ENCODE measurements at places on chromosomes 2 and 18. TPM values are rescaled to one million over a fixed set of nuclear protein-coding genes. Genes with fewer than 3 reads are reported as not detected.

DNA sequence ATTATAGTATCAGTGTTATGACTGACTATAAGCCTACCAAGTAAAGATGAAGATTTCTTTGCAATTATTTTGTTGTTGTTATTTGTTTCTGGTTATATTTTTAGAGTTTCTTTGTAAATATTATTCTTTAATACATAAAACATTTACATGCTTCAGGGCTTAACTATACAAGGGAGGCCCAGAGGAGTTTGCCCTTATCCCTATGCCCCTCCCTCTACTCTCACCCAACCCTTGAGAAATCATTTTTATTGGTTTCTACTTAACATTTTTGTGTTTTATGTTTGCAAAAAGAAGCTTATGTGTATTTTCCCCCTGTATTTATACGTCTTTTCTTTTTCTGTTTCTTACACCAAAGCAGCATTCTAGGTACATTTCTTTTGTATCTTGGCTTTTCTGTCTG, 30.5 kb downstream of the MRPS9 start:
- no peak for DNase-seq

DNA sequence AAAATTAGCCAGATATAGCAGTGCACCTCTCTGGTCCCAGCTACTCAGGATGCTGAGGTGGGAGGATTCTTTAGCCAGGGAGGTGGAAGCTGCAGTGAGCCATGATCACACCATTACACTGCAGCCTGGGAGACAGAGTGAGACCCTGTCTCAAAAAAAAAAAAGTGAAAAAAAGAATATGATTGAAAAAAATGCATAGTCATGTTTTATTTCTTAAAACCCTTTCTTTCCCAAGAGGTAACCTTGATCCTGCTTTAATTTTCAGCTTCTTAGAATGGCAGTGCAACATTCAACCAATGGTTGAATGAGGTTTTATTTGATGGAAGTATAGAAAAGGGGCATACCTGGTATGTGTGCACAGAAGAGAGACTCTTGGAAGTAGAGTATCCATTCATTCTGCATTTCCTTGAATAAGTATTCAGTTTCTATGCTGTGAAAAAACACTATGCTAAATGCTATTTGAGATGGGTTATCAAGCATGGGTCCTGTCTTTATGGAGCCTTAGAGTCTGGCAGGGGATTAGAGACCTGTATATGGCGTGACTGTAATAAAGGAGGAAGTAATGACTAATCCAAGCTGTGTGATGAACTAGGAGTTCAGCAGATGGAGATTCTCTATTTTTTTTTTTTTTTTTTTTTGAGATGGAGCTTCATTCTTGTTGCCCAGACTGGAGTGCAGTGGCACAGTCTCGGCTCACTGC, 146.3 kb downstream of the WDSUB1 start:
- DNase-seq = no peak

DNA sequence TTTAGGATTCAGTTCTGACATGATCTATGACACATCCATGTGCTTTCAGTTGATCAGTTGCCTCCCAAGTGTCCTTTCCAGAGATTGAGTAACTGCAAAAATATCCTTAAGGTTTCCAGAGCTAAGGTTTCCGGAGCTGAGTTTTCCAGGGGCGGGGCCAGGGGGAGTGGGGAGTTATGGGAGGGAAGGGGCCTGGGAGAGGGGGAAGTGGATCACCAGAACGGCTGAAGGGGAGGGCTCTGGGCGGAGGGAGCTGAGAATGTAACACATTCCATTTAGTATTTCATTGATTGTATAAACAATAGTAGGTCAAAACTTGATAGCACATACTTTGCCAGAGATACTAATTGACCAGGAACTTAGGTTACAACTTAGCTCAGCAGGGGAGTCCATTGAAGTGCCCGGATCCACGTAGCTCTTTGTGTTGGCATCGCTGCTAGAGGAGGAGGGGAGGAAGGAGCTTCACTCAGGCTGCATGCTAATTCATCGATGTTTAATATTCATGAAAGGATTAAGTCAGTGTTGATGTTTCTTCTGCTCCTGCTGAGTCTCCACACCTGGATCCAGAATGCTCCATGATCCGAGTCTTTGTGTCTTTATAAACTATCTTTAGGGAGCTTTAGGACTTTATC, 289.8 kb downstream of the ALPK2 start:
- DNase-seq = peak; percentile 62

- no peak for DNase-seq
These were observed 120.8 kb upstream of the STK17B start for GRCh38 chr2:196291873-196292800.

DNA sequence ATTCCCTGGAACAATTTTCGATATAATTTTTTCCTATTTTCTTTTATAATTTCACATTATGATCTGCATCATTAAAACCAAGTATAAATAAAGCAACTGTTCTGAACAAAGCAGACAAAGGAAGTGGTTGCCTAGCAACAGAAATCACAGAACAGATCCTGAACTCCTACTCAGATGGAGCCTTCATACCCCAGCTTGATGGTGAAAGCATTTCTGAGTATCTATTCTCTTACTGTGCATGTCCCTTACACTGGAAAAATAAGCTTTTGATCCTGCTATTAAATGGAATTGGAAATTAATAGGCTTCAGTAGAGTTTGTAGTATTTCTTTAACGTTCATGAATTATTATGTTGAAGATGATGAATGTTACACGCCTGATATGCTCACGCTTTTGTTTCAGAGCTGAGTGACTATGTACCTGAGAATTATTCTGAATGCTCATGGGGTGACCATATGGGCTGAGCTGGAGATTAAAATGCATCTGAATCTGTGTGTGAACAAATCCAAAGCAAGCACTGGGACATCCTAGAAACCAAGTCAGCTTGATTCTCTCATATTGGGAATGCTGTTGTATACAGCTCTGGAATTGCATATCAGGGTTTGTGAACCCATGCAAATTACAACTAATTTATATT, 254.0 kb downstream of the KCNJ3 start:
- DNase-seq = no peak

GRCh38 chr2:136651456-136652010, 113.8 kb upstream of the THSD7B start:
- no peak for DNase-seq

GRCh38 chr2:237717366-237718276, 81.0 kb upstream of the RBM44 start:
- DNase-seq = no peak

- no peak for DNase-seq
These were observed 71.4 kb downstream of the GALR1 start for GRCh38 chr18:77320971-77321559.

DNA sequence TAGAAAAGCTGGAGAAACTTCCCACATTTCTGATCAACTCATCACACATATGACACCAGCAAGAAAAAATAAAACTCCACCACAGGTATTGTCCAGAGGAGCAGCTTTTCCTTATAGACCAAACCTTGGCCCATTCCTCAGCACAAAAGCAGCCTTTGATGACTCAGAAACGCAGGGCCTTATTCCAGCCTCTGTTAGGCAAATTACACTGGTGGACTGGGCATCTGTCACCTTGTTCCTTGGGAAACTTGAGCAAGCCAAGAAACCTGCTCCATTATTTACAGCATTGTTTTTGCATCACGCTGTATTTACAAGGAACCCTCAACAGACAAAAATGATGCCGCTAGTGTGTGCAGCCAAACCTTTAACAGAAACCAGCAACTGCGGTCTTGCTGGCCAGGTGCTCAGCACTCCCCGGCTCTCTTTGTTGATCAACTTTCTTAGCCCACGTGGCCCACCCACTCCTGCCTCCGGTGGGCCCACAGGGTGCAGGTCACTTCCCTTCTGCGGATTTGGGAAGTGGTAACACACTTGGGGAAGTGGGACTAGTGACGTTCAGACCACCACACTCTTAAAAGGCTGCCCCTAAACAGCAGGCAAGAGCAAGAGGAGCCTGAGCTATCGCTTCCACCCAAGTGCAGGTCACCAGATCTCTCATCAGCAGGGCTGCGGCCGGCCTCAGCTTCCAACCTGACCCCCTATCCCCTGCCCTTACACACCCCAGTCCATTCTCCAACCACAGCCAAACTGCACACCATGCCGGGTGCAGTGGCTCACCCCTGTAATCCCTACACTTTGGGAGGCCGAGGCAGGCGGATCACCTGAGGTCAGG, 1.5 kb downstream of the AP1S3 start:
- peak; percentile 33 for DNase-seq

- DNase-seq = no peak
These were observed 356.9 kb upstream of the RAB12 start for GRCh38 chr18:8252371-8252770.

GRCh38 chr2:85606116-85606455, 3.6 kb upstream of the TMEM150A start:
- no peak for DNase-seq

DNA sequence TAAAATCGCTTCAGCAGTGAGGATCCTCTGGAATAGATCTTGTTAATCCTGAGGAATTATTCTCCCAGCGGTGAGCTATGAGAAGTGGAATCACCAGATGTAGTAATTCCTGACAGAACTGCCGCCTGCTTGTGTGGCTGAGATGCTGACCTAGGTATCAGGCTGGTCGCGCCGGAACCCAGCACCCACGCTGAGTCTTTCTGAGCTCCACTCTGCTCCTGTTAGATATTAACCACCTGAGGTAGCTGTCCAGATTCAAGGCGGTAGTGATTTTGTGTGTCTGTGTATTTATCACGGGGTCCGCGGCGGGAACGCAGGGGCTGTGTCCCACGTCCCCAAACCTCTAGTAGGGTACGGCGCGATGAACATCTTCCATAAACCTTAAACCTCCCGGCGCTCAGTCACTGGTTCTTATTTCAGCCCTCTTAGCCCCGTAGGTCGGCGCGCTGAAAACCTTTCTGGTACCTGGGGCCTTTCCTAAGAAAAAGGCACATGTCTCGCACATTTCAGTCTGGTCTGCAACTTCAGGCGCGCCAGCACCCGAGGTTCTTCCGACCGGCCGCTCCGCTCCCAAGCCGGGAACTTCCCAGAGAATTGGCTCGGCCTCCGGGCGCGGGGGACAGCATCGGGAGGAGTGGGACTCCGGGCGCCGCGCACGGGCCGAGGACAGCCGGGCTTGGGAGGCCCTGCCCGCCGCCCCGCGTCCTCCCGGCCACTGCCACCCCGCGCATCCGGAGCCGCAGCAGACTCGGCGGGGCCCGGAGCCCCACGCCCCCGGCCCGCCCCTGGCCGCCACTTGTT, 542 bp upstream of the CNNM3 start:
- DNase-seq = no peak

GRCh38 chr2:121382744-121383143, 97.7 kb upstream of the TFCP2L1 start:
- no peak for DNase-seq

DNA sequence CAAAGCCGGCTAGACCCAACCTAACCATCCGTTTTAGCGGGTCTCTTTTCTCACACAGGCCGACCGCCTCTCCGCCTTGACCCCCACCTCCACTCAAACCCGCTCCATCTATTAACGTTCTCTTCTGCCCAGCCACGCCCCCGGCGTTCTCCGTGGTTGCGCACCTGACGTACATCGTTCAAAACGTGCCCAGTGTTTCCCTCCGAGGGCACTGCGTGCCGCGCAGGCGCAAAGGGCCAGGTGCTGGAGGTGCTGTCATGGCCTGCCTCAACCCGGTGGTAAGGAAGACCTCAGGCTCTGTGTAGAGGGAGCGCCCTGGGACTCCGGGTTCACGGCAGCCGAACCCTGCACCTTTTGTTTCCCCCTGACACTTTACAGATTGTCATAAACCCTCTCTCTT, at the start of gene GTF2A1L:
Gene GTF2A1L, plus strand, starts transcription at position 239 of the 400 bp plus-strand sequence. Its CDS starts 19 bp downstream, at position 258.
- no peak for DNase-seq

DNA sequence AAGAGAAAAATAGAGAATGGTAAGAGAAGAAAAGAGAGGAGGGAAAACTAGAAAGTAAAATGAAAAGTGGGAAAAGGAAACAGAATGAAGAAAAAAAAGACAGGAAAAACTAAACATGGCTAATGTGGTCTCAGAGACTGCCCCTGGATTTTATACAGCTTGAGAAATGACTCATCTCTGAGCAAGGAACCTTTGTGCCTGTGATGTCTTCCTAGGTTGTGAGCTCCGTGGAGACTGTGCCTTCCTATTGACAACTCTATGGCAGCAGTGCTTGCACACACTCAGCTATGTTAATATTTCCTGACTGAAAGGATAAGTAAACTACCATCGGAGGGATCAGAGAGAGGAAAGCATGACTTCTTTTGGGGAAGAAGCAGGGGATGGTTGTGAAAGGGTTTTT, 203.8 kb downstream of the RDH14 start:
- no peak for DNase-seq

GRCh38 chr18:77647472-77647871, 397.8 kb downstream of the GALR1 start:
- DNase-seq = no peak

GRCh38 chr18:27645929-27646328, 460.8 kb upstream of the CHST9 start:
- DNase-seq = no peak

GRCh38 chr2:46871976-46872381, 43.6 kb downstream of the MCFD2 start:
- DNase-seq = no peak

DNA sequence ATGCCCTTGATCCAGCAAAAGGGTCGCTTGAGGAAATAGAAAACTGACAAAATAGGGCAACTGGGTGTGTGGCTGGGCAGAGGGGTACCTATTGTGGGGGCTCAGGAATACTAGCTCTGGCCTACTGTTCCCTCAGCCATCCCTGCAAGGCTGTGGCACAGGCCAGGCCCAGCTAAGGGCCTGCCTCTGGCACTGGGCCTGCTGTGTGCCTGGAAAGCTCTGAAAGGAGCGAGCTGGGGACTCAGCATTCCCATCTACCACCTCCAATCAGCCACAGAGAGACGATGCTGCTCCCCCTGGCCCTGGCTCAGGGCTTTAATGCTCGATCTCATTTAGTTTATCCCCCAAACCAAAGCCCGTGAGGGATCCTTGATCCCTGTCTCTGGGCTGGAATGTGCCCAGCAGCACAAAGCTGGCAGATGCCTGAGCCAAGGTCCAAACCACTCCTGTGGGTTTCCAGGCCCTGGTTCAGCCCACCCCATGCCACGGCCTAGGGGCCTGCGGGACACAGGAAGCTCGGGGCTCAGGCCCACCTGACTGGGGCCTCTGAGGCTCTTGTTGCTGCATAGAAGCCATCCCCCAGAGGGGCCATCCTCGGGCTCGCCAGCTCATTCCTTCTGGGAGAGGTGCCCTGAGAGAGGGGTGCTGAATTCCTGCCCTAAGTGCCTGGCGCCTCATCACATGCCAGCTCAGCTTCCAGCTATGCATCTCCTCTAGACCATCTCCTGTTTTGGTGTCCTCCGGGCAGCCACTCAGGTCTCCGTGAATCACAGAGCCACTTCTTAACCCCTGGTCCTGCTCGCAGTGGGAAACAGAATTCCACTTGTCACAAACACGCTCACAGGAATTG, 43.0 kb upstream of the KCNF1 start:
- DNase-seq = no peak

GRCh38 chr18:27948986-27949385, 227.9 kb downstream of the CDH2 start:
- DNase-seq = no peak

TEKT4 gene
- total RNA-seq = not detected

MATN3 gene
- 13.5 TPM for total RNA-seq

POTEI gene
- 1.2 TPM for total RNA-seq

TGFA gene
- 3.3 TPM for total RNA-seq

GALNT5 gene
- 0.17 TPM for total RNA-seq

PPP4R3B gene
- total RNA-seq = 37.6 TPM

LYG2 gene
- not detected for total RNA-seq

CCDC74A gene
- 10.0 TPM for total RNA-seq
